NCI-H1048 (cell line): ENCODE measurements at places on chromosomes 6 and 20.
A peak's percentile ranks its signal among the peaks of the same experiment; 100 is the strongest.

GRCh38 chr20:34708621-34709043 is 4.5 kb downstream of the TP53INP2 start:
- no peak for DNase-seq

- DNase-seq = no peak
These were observed 25.2 kb downstream of the PYGB start for GRCh38 chr20:25273046-25273445.

- DNase-seq = no peak
These were observed 21.3 kb upstream of the CLIC5 start for GRCh38 chr6:46036911-46037310.

DNA sequence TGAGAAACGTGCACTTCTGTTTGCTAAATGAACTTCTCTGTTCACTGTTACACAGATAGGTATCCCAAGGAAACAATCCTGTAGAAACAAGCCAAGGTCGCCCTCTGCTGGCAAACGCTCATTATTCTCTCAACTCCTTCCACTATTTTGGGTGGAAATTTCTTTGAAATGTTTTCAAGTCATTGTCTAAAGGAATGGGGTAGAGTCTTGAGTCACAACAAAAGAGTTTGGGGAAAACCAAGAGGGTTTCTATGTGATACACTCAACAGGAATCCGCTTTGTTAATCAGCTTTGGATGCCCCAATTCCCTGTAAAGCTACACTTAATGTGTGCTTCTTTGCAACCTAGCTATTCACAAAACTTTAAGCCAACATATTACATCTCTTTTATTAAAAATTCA is 4.6 kb upstream of the RAE1 start:
- DNase-seq = peak; percentile 12

- no peak for DNase-seq
These were observed 89.4 kb upstream of the ANKEF1 start for GRCh38 chr20:9945408-9945807.

DNA sequence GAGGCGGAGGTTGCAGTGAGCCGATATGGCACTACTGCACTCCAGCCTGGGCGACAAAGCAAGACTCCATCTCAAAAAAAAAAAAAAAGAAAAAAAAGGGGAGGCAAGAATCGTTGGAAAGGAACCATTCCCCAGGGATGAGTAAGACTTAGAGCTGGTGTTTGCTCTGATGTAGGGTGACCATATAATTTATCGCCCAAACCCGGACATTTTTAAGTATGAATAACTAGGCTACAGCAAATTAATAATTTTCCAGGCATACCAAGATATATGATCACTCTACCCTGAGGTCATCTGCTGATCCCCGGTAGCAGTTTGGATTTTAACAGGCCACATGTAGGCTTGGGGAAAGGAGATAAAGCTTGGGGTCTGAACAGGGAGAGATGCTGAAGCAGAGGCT is 260.9 kb downstream of the BTBD9 start:
- no peak for DNase-seq
